ENCODE measurements at places on chromosomes 2 and 18. TPM values are rescaled to one million over a fixed set of nuclear protein-coding genes. Genes with fewer than 3 reads are reported as not detected.

DNA sequence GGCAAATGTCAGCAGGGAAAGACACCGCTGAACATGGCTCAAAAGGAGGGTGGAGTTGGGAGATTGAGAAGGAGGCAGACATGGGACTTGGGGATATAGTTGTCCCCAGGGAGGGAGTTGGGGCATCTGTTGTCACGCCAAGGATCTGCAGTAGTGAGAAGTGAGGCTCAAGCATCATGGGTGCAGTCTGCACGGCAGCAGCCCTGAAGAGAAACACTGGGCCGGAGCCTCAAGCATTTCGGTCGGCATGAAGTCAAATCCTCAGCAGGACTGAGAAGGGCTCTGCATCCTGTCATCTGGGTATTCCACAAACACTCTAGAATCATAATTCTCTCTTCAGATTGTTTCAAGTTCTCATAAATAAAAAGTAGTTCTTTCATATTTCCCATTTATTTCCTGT is 132.7 kb upstream of the DAPL1 start:
- peaks cover 25% of the 10 kb centered on the region for H3K4me1 ChIP-seq
- H3K4me3 ChIP-seq = no peak overlapping the region
- DNase-seq = no peak
- no peaks in the 10 kb centered on the region for H3K27me3 ChIP-seq

GRCh38 chr2:152155209-152155608 is 20.4 kb downstream of the STAM2 start:
- H3K4me3 ChIP-seq = no peak overlapping the region
- H3K4me1 ChIP-seq = no peaks in the 10 kb centered on the region

Gene TEX44
- total RNA-seq = not detected

GRCh38 chr2:183117226-183117625 is 7.0 kb upstream of the NUP35 start:
- no peak for DNase-seq
- H3K36me3 ChIP-seq = no peaks in the 10 kb centered on the region
- H3K27ac ChIP-seq = no peak overlapping the region
- no peak overlapping the region for H3K4me3 ChIP-seq

DNA sequence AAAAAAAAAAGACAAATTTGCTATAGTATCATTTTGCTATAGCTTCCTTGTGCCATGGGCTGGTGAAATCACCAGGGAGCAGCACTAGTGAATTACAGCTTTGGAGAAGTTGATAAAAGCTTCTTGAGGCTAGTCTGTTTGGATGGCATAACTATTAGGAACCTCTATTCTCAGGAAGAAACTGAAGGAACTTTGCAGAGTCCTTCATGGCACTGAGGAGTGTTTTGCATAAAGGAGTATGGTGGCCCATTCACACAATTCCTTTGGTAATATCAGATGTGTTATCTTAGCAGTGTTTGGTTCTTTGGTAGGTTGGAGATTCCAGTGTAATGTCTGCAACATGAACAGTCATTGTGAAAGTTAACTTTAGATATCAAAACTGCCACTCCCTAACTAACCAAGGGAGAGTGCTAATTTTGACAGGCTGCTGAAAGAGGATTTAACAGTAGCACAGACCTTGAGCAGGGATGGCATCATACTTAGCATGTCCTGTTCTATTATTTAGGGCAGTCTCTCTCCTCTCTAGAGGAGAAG is 76.6 kb upstream of the ZFP36L2 start:
- no peak overlapping the region for H3K4me3 ChIP-seq
- H3K27ac ChIP-seq = no peak overlapping the region
- H3K27me3 ChIP-seq = no peaks in the 10 kb centered on the region
- H3K4me1 ChIP-seq = peaks cover 4% of the 10 kb centered on the region
- no peak for DNase-seq

Gene C2orf81
- 0.72 TPM for total RNA-seq
